HL-60 (cell line): ENCODE measurements at places on chromosomes 11 and 22.

- DNase-seq, result peak; percentile 72
Observed at GRCh38 chr22:43388420-43388851, 23.4 kb upstream of the MPPED1 start.

GRCh38 chr11:95512177-95512576 lies 277.4 kb downstream of the FAM76B start:
- DNase-seq, result no peak

DNA sequence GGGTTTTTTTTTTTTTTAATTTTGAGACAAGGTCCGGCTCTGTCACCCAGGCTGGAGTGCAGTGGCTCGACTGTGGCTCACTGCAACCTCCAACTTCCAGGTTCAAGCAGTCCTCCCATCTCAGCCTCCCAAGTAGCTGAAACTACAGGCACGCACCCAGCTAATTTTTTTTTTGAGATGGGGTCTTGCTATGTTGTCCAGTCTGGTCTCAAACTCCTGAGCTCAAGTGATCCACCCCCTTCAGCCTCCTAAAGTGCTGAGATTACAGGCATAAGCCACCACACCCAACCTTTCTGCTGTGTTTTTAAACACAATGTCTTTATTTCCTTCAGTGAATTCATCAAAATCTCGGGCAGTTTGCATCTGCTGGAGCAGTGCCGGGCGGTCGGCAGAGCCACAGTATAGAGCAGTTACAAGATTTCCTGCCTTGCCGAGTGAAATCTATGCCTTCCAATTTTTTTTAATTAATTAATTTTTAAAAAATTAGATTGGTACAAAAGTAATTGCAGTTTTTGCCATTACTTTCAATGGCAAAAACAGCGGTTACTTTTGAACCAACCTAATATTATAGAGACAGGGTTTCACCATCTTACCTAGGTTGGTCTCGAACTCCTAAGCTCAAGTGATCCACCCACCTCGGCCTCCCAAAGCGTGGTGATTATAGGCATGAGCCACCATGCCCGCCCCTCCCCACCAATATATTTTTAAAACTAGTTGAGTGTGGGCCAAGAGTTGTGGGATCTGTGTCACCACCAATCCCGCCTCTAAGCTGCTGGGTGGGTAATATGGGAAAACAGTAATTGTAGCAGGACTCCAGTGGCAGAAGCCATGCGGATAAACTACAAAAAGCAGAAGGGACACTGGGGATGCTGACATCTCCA lies 2.7 kb upstream of the ACY3 start:
- no peak for DNase-seq

- no peak for DNase-seq
Observed at GRCh38 chr11:68413591-68413999, 47.0 kb upstream of the PPP6R3 start.
